Fibroblast of pulmonary artery (primary cell): ENCODE measurements at places on chromosomes 6 and 20.

DNA sequence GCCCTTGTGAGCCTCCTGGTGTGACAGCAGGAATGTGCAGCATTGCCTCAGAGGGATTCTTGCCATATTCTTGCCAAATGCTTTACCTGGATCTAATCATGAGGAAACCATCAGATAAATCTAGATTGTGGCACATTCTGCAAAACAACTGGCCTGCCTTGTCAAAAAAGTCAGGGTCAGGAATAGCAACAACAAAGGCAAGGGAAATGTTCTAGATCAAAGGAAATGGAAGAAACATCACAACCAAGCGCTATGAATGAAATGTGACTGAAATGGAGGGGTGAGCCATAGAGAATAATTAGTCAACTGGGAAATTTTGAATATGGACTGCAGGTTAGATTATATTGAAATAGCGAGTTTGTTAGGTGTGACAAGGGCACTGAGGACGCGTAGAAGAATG, 262.6 kb upstream of the CDYL start:
- no peak for DNase-seq

- DNase-seq: peak; percentile 71
Observed at GRCh38 chr20:45450097-45450818, 19.3 kb upstream of the WFDC2 start.

GRCh38 chr6:62217866-62218265, 68.2 kb downstream of the KHDRBS2 start:
- no peak for DNase-seq

DNA sequence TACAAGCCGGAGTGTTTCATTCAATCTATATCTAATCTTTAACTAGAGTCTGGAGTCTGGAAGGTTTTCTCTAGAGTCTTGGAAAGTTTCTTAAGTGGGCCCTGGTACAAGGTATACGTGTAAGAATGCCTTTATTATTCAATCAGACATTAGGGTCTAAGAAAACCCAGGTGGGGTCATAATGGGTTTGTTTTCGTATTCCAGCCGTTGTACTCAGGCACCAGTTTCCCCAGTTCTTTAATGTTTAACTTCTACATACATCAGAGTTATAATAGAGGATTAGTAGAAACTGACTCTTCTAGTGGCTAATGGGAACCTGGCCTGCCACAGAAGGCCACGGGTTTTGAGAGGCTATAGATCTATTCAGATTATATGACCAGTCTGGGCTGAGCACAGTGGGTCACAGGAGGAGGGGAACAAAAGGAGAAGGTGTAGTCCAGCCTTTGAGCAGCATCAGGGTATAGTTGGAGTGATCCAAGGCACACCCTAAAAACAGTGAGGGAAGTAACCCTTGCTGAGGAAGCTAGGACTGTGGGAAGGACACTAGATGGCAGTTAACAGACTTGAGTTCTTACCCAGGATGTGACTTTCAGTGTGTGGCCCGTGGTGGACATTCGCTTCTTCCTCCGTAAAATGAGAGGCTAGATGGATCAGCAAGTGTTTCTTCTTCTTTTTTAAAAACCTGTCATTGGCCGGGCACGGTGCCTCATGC, 15.5 kb downstream of the FAM83B start:
- DNase-seq: no peak

DNA sequence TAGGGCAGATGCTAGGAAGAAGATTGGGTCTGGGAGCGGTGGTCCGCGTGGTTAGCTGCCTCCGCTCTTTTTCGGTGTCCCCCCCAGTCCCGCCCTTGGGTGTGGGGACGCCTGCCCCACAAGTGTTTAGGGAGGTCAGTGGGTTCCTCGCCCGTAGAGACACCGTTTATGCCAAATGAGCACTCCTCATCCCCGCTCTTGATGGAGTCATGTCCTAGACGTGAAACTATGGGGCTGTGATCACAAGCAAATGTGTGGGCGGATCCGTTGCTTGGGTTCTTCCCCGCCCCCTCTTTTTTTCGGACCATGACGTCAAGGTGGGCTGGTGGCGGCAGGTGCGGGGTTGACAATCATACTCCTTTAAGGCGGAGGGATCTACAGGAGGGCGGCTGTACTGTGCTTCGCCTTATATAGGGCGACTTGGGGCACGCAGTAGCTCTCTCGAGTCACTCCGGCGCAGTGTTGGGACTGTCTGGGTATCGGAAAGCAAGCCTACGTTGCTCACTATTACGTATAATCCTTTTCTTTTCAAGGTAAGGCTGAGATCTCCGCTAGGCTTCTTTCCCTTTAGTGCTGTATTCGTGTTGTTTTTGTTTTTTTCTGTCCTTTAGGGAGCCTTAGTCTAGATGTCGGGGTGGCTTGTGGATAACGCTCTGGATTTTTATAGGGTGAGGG, at the start of gene HSP90AB1:
Gene HSP90AB1, plus strand, starts transcription at position 439 of the 675 bp plus-strand sequence. CDS start 1,529 bp downstream, outside the sequence.
- peak; percentile 99 for DNase-seq

DNA sequence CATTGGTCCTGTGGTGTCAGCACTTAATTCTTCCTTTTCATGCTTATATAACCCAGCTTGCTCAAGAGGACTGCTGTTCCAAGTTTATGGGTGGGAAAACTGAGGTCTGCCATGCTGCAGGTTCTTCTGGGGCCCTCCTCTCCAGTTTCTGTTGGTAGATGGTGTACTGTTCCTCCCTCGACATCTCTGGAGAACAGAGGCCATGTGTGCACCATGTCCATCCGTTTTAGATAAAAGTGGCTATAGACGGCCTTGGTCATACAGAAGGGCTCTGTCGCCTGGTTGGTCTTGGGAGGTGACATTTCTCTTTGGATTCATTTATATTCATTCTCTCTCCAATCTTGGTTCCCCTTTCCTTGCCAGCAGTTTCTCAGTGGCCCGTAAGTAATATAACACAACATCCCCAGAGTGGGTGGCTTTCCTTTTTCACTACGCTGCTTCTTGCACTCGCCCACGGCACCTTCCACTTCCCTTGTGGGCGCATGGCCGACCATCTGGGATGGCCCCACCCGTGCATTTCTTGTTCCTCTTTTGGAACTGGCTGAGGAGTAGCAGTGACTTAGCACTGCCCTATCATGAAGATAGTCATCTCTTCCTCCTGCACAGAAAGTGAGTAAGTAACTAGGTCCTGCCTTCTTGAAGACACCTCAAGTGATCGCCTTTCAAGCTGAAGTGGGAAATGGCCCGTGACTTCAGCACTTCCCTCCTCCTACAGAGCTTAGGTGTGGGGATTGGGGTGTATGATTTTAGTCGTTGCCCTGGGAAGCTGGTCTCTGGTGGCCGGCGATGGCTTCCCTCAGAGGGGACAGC, 94.2 kb downstream of the RREB1 start:
- DNase-seq: no peak

DNA sequence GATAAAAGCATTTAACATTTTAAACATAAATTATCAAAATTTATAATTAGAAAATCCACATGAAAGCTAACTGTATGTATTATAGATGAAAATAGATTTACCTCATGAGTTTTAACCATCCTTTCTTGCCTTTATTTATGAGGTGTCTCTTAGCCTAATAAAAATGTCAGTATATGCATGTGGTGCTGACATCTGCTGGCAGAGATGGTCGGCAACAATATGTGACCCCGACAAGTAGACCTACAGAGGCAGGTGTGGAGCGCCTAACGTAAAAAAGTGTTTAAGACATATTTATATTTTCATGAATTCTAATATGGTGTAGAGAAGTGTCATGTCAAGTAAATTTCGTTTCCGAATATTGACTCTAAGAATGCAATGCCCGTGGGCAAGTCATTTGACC, 149.0 kb upstream of the FUT9 start:
- peak; percentile 1 for DNase-seq

GRCh38 chr20:57124800-57125517, 141.5 kb downstream of the BMP7 start:
- DNase-seq: no peak

GRCh38 chr6:11766043-11766442, 12.6 kb downstream of the ADTRP start:
- DNase-seq: peak; percentile 33

DNA sequence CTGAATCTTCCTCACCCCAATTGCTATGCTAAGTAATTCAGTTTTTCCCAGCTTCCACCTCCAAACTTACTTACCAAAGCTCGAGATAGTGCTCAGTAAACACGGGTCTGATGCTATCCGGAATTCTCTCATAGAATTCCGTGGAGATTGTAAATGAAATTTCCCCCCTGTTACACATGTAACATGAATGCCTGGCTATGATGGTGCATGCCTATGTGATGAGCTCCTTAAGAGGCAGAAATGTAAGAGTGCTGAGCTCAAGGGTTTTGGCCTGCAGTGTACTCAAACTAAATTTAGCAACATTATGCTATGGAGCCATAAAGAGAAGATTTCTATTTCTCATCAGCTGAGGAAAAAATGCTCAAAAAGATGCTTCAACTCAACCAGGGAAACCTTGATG, 133.4 kb upstream of the FUT9 start:
- DNase-seq: no peak

DNA sequence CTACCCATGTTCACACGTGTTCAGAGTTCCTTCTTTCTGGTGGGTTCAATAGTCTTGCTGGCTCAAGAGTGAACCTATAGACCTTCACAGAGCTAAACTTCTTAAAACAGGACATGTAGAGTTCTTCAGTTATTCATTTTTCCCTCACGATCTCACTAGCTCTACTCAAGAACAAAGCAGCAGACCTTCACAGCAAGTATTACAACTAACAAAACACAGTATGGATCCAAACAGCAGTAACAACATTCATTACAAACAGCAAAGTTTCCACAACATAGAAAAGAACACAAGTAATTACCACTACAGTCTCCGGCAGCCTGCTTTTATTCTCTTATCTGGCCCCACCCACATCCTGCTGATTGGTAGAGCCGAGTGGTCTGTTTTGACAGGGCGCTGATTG, 39.5 kb upstream of the MCUR1 start:
- DNase-seq: no peak

GRCh38 chr20:5586720-5587119, 163.5 kb upstream of the SHLD1 start:
- DNase-seq: no peak

GRCh38 chr6:158941246-158941645, 58.8 kb downstream of the RSPH3 start:
- DNase-seq: no peak

DNA sequence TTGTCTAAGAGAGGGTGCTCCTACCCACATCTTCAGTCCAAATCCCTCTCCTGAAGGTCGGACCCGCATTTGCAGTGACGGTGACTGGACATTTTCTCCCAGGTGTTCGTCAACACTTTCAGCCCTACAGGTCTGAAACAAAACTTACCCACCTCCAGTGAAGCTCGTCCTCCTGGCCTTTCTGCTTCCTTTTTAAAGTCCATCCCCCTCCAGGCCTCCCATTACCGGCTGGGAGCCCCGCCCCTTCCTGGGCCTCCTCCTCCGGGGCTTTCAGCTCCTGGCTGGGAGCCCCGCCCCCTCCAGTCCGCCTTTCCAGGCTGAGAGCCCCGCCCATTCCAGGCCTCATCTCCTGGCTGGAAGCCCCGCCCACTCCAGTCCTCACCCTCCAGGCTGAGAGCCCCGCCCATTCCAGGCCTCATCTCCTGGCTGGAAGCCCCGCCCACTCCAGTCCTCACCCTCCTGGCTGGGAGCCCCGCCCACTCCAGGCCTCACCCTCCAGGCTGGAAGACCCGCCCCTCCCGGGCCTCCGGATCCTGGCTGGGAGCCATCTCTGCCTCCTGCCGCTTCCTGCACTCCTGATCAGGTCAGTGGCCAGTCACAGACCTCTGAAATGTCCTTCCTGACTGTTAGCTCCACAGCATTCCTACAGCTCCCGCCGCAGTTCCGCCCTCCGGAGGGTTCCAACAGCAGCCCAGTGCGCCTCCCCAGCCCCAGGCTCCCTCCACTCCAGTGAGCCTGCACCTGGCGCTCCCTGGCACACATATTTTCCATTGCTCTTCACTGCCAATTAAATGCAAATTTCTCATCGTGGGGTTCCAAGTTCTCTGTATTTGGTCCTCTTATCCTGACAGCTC, 98.5 kb downstream of the LY86 start:
- peak; percentile 72 for DNase-seq

GRCh38 chr6:160394654-160395035, 46.5 kb downstream of the SLC22A3 start:
- no peak for DNase-seq

GRCh38 chr6:53458105-53458866, 86.6 kb downstream of the GCLC start:
- no peak for DNase-seq

GRCh38 chr6:40476673-40477072, 110.5 kb downstream of the LRFN2 start:
- DNase-seq: no peak

- no peak for DNase-seq
Observed at GRCh38 chr6:158900663-158901312, 81.6 kb upstream of the EZR start.

GRCh38 chr6:108464418-108465097, 96.2 kb upstream of the FOXO3 start:
- DNase-seq: no peak

GRCh38 chr6:158743033-158743651, 76.0 kb downstream of the EZR start:
- no peak for DNase-seq

- DNase-seq: no peak
Observed at GRCh38 chr6:87905101-87905641, 142.5 kb upstream of the SPACA1 start.

DNA sequence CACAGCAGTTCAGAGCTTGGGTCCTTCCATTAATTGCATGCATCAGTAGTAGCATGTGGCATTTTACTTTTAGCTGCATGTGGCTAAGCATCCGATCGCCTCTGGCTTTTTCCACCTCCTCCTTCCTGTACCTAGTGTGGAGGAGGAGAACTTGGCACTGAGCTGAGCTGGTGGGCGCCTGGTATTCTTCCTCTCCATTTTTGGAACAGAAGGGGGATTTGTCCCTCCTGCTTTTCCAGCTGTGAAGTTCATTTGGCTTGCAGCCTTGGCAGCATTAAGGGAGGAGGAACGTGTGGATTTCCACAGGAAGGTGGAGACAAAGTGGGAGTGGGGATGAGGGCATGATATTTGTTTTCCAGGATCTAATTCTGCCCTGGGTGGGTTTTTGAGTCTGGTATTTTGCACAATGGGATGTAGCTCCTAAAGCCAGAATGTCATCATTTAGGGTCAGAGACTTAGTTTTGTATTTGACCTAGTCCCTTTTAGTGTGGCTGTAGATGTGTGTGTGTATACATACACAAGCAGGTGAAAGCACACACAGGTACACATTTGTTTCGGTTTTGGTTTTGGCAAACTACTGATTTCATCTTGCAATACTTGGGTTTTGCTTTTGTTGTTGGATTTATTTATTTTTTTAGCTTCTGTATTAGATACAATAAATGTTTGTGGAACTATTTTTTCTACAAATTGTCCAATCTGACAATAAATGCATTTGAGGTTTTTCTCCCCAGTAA, 90.0 kb downstream of the SASH1 start:
- peak; percentile 19 for DNase-seq
